ENCODE measurements at places on chromosomes 13 and 19.

- DNase-seq, result peak; percentile 87
These were observed at the start of gene ZNF581 for GRCh38 chr19:55643003-55643886. ZNF581 (plus strand) TSS chr19:55643649; CDS start chr19:55644572, 923 bp downstream.

DNA sequence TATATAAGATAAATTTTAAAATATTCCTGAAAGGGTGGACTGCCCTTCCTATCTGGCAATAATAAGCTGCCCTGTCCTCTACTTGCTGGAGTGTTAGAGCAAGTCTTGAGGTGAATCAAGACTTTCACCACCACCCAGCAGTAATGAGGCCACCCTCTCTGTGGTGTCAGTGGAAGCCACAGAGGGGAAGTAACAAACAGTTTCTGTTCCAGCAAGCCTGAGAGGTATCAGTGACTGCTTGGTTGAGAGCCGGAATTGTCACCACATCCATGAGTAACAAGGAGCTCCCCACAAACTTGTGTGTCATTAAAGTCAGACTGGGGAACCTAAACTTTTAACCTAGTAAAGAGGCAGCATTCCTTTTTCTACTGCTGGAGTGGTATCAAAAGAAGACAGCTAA lies 532.7 kb upstream of the SPRY2 start:
- DNase-seq, result peak; percentile 72

- peak; percentile 42 for DNase-seq
These were observed 608 bp downstream of the CNN2 start for GRCh38 chr19:1026783-1027649.

DNA sequence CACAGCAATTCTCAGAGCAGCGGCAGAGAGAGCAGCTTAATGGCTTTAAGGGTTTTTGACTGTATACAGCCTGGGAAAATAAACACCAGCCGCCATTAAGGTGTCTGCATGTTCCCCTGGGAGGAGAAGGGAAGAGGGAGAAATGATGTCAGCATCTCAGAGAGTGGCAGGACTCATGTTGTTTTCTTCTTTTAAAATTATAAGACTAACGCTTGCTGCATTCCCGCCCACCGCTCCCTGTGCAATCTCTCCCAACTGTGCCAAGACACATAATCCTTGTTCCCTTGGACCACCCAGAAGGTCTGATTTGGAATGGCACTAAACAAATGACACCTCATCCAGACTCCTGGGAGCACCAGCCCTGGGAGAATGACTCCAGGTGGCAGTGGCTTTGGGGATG lies 27.7 kb upstream of the FAM216B start:
- DNase-seq, result no peak

DNA sequence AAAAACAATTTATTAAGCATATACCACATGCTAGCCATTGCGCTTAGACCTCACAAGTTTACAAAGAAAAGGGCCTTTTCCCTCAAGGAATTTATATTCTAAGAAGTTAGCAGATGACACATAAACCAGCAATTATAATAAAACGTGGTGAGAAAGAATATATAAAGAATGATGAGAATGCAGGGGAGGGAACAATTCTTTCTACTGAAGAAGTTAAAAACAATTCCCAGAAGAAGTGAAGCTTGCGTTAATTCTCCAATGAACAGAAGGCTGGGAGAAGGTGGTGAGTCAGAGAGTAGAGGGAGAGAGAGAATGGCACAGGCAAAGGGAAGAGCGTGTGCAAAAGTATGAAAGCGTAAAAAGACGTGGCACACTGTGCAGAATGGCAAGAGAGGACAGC lies 69.5 kb upstream of the ZDHHC20 start:
- no peak for DNase-seq

GRCh38 chr19:670609-671075 lies 5.5 kb upstream of the FSTL3 start:
- DNase-seq, result no peak

DNA sequence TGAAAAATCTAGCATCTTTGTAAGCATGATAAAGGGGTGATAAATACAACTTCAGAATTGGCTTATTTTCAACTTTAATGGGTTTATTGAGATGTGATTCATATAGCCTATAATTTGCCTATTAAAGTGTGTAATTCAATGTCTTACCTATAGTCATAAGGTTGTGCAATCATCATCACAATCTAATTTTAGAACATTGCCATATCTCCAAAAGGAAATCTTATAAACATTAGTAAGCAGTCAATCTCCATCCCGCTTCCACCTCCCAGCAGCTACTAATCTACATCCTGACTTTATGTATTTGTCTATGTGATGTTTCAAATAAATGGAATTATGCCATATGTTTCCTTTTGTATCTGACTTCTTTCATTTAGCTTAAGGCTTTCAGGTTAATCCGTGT lies 145.2 kb upstream of the KLHL1 start:
- DNase-seq, result no peak

- peak; percentile 49 for DNase-seq
These were observed 1.9 kb upstream of the FAM174C start for GRCh38 chr19:1273263-1274041.

DNA sequence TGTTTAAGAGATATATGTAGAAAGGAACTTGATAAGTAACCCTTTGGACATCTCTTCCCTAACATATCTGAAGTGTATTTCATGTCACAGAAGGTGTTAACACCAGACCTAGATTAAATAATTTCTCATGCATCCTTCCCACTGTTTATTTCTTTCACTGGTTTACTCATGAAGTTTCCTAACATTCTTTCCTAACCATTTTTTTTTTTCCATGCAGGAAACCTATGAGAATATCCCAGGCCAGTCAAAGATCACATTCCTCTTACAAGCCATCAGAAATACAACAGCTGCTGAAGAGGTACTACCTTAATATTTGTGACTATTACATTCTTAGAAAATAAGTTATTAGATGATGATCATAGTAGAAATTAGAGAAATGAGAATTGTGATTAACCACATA lies 28.8 kb downstream of the IPO5 start:
- DNase-seq, result no peak

GRCh38 chr13:40235160-40235796 lies 431.2 kb downstream of the FOXO1 start:
- DNase-seq, result no peak

DNA sequence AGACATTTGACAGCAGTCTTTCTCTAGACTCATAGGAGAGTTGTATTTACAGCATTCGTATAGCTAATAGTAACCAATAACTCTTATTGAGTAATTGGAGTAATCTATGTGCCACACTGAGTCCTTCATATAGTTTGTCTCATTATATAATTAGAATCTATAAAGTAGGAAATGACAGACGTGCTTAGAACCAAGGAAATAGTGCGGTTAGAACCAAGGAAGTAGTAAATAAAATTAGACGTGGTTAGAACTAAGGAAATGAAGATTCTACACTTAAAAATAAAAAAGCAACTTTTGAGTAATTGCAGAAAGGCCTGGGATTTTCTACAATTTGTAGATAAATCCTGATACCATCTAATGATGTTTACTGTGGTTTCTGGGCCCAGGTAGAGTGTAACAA lies 107.8 kb upstream of the TNFSF11 start:
- DNase-seq, result no peak

GRCh38 chr19:19749117-19749907 lies 16.4 kb upstream of the ZNF14 start:
- no peak for DNase-seq

DNA sequence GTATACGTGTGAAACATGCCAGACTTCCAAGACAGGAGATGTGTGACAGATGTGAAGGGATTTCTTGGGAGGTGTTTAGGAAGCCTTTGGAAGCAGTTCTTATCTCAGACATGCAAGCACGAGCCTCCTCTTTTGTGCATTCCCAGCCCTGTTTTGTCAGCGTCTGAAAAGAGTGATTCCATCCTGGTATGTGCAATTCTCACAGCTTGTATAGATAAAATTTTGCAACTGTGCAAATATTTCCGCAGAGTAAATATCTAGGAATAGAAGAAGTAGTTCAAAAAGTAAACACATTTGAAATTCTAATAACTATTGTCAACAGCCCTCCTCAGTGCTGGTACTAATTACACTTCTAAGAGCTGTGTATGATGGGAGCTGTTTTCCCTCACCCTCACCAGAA lies 72.3 kb upstream of the C1QTNF9B start:
- no peak for DNase-seq

- DNase-seq, result no peak
These were observed 1191.4 kb downstream of the UQCRFS1 start for GRCh38 chr19:28021259-28022185.

GRCh38 chr19:10961073-10961860 lies 437 bp downstream of the SMARCA4 start:
- peak; percentile 18 for DNase-seq

DNA sequence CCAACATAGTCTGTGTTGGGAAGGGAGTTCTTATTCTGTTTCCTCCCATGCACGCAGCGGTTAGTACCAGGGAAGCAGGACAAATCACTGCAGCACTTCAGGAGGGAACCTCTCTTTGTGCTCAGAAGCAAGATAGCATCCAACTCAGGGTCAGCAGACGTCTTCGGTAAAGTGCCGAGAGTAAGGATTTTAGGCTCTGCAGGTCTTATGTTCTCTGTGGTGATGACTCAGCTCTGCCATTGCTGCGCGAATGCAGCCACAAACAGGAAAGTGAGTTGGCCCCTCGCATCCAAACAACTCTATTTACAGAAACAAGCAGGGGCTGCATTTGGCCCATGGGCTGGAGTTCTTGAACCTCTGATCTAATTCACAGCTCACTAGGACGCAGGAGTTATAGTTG lies 122.1 kb upstream of the SPATA13 start:
- peak; percentile 35 for DNase-seq

DNA sequence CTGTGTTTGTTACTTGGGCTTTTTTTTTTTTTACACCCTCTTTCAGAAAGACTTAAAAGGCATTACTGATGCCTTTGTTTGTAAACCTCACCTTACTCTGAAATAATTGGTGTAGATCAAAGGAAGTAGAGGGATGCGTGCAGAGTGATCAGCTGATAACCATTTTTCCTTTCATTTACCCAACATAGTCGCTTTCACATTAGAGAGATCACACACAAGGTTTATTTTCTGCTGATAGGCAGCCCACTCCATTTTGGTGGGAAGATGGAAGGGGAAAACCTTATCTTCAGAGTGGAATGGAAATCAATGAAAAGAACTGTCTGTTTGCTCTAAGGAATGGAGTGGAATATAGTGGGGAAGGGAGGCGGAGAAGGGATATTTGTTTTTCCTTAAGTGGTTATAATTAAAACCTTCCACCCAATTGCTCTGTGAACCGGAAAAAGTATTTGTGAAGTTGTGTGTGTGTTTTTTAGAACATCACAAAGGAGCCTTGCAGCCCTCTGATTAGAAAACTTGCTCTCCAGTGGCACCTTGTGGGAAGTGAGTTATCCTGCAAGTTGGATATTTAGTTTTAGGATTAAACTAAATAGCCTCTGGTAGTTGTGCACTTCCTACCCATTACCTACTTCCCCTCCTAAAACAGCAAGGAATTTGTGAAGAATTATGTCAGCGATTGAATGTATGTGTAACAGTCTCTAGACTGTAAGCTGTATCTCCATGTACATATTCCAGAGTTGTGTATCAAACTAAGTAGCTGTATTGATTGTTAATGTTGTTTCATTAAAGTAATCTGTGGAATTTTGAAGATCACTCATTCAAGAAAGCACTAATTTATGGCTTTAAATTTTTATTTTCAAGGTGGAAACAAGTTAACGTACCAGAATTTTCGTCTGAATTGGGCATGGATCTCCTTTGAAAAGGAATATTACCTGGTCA lies 76.8 kb downstream of the FREM2 start:
- peak; percentile 3 for DNase-seq

DNA sequence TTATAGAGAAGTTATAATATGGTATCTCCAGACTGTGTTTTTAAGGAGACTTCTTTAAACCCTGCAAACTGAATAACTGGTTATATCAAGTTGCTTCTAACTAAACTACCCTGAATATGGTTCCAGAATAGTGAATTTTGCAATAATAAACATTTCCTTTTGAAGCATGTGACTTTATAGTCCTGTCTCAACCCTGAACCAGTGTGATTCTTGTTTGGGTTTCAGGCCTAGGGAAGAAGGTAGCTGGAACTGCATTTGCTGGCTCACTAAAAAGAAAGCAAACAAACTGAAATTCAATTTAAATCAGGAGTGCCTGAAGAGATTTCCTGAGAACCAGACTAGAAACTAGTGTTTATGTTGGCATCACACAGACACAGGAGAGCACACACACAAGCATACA lies 4.9 kb downstream of the ARHGEF7 start:
- no peak for DNase-seq

GRCh38 chr13:66339214-66339613 lies 890.9 kb downstream of the PCDH9 start:
- no peak for DNase-seq

GRCh38 chr13:33743438-33744368 lies 74.2 kb upstream of the RFC3 start:
- DNase-seq, result peak; percentile 17

GRCh38 chr19:33393286-33394005 lies 19.9 kb downstream of the CEBPG start:
- DNase-seq, result no peak

- no peak for DNase-seq
These were observed 301.1 kb downstream of the FGF9 start for GRCh38 chr13:21971662-21972621.

DNA sequence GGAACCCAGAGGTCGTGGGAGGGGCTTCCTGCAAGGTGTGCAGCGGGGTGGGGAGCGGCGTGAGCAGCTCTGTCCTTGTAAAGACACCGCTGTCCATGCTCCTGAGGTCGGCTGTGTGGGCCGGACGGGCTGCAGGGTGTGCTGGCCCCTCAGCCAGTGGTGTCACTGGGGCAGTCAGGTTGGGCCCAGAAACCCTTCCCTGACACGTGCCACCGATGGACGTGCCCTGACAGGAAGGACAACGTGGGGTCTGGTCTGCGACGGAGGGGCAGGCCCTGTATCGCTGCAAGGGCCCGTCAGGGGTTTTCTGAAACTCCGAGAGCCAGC lies 4.2 kb upstream of the RPS15 start:
- DNase-seq, result no peak

GRCh38 chr13:38687246-38688229 lies 661 bp downstream of the FREM2 start:
- no peak for DNase-seq

Measured in suppressor macrophage (primary cell).